ENCODE measurements at places on chromosomes 3 and 15. TPM values are rescaled to one million over a fixed set of nuclear protein-coding genes. Genes with fewer than 3 reads are reported as not detected.

BNIP2 gene
- 84.5 TPM for total RNA-seq

GOLGA8K gene
- 0.60 TPM for total RNA-seq

CPNE9 gene
- not detected for total RNA-seq

GOLGA8J gene
- total RNA-seq: not detected

RBP2 gene
- total RNA-seq: not detected
